ENCODE measurements at places on chromosomes 1 and 21. TPM values are rescaled to one million over a fixed set of nuclear protein-coding genes. Genes with fewer than 3 reads are reported as not detected.

MEGF6 gene
- 5.3 TPM for total RNA-seq

ELOA gene
- total RNA-seq = 24.5 TPM

TMEM82 gene
- not detected for total RNA-seq

DNA sequence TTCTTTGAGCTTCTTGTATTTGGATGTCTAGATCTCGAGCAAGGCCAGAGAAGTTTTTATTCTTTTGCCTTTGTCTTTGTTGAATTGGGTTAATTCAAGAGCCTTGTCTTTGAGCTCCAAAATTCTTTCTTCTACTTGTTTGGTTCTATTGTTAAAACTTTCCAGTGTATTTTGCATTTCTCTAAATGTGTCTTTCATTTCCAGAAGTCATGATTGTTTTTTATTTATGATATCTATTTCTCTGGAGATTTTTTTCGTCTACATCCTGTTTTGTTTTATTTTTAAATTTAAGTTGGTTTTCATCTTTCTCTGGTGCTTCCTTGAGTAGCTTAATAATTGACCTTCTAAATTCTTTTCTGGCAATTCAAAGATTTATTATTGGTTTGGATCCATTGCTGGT, 61.8 kb downstream of the DTL start:
- no peak for DNase-seq

DNA sequence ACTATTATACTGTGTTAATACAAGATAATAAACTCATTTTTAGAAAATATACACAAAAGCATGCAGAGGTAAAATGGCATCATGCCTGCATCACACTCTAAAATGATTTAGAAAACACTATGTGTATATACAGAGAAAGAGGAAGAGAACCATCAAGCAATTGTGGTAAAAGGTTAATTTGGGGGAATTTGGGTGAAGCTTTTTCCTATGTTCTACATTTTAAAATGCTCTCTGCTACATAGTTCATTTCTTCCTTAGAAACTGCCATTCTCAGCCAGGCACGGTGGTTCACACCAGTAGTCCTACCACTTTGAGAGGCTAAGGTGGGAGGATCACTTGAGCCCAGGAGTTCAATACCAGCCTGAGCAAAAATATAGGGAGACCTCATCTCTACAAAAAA, 44.1 kb downstream of the GON4L start:
- DNase-seq = no peak

- DNase-seq = no peak
Observed at GRCh38 chr1:70171512-70171911, 33.9 kb downstream of the LRRC40 start.

- DNase-seq = no peak
Observed at GRCh38 chr1:151265446-151266236, 11.1 kb downstream of the PSMD4 start.

- no peak for DNase-seq
Observed at GRCh38 chr1:205532026-205532898, 27.8 kb downstream of the CDK18 start.

GRCh38 chr1:208248307-208248801, 4.2 kb upstream of the PLXNA2 start:
- DNase-seq = no peak

DNA sequence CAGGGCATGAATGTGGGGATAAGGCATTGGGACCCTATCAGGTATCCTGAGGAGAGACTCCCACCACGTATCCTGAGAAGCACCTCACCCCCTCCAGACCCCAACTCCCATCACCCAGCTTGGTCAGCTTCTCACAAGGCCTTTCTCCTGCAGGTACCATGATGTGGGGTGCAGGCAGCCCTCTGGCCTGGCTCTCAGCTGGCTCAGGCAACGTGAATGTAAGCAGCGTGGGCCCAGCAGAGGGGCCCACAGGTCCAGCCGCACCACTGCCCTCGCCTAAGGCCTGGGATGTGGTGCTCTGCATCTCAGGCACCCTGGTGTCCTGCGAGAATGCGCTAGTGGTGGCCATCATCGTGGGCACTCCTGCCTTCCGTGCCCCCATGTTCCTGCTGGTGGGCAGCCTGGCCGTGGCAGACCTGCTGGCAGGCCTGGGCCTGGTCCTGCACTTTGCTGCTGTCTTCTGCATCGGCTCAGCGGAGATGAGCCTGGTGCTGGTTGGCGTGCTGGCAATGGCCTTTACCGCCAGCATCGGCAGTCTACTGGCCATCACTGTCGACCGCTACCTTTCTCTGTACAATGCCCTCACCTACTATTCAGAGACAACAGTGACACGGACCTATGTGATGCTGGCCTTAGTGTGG, 1.3 kb downstream of the GPR3 start:
- DNase-seq = no peak
